ENCODE measurements at places on chromosomes 1 and 21.
A peak's percentile ranks its signal among the peaks of the same experiment; 100 is the strongest.

- no peak for DNase-seq
These were observed 63.1 kb upstream of the SH3GLB1 start for GRCh38 chr1:86641318-86641717.

DNA sequence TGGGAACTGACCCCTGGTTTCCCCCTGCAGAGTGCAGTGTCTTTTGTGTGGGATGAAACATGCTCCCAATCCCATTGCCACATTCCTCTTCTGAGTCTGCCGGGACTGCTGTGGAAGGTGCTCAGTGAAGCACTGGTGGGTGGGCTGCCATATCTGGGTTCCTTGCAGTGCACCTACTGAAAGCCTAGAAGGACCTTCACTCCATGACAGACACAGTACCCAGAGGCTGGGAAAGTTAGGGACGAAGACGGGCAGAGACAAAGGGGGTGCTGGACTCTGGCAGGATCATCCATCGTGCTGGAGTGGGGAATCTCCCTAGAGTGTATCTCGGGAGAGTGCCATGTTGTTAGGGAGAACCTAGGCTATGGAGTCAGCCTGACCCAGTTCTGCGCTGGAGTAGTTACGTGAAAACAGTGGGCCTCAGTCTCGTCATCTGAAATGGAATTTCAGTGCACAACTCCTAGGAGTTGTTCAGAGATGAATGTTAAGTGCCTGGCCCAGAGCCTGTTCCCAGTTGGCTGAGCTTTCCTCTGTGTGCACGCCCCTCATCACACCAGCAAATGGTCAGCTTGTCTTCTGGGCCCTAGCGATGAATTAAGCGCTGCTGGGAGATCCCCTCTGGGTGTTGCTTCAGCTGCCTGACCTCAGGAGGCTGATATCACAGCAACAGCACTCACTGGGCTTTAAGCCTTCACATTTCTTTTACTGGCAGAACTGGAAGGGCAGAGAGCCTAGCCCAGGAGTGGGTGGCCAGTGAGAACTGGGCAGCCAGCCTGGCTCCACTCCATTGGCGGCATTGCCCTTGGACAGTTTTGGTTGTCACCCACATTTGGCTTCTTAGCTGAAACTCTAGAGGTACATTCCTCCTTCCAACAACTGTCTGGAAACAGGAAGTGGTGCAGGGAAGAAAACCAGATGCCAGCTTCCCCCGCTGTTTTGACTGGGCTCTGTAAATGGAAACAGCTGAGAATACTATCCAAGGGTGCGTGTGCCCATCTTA is 479.8 kb upstream of the VAMP3 start:
- no peak for DNase-seq

GRCh38 chr1:30962609-30963508 is 54.3 kb upstream of the SDC3 start:
- DNase-seq: no peak

GRCh38 chr1:15328351-15329103 is 81.2 kb upstream of the EFHD2 start:
- DNase-seq: peak; percentile 29

DNA sequence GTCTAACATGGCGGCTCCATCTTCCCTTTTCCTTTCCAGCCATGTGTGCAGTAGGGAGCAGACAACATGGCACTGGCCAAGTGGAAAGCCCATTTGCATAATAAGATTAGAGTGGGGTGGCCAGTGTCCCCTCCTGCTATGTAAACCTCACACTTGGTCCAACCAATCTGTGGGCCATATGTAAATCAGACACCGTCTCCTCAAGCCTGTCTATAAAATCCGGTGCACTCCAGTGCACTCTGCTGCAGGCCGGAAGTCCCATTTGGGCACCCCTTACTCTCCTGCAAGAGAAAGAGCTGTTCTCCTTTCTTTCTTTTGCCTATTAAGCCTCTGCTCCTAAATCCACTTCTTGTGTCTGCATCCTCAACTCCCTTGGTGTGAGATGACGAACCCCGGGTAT is 44.1 kb downstream of the OLFML3 start:
- no peak for DNase-seq

- no peak for DNase-seq
These were observed 297.4 kb downstream of the ST6GALNAC3 start for GRCh38 chr1:76371941-76372340.

GRCh38 chr1:224761245-224761644 is 145.1 kb downstream of the CNIH3 start:
- DNase-seq: no peak

DNA sequence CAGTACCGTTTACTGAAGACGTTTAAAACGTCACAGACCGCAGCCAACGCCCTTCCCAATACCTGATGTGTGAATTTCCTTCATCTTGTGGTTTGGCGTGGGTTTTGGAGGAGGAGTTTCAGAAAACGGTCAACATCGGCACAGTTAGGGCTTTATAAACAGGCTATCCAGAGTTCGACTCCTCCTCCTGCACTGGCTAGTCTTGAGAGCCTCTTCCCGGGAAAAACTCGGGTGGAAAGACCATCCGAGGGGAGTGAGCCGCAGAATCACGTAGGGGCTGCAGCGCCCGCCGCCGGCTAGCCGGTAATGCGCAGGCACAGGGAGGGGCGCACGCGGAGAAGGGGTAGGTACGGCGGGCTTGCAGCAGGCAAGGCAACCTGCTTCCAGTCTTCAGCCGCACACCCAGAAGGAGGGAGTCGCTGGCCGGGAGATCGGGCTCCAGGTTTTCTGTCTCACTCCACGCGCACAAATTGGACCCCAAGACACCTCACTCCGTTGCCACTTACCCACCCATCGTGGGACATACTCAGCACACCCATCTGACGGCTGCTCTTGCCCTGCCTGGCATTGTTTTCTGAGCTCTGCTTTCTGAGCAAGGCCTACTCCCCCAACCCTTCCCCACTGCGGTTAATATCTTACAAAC is 25.4 kb downstream of the SLC19A2 start:
- DNase-seq: no peak

- DNase-seq: no peak
These were observed 17.5 kb downstream of the CHML start for GRCh38 chr1:241622669-241623068.

DNA sequence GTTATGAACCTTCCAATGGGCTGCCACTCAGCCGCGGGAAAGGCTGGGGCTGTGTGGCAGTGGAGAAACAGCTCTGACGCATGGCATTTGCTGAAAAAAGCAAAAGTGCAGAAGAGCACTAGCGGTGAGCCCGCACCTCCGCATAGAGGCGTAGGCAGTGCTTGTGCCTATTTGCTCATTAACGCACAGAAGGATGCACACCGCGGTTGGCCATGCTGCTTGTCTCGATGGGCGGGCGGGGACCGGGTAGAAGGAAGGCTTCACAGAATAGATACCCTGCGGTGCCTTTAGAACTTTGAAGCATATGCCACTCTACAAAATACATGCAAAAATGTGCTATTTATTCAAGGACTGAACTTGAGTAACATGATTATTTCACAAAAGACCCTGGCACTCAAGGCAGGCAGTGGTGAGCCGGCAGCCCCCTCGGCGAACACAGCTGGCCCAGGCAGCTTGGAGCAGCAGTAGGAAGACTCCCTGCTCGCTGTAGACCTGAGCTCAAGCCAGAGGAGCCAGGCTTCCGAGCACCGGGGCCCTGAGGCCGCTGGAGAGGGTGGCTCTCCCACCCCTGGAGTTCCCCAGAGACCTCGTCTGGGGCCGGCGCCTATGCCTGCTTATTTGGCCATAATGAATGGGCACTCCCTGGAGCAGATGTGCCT is 71.5 kb downstream of the SIK1 start:
- no peak for DNase-seq

GRCh38 chr1:98176936-98177335 is 256.1 kb upstream of the DPYD start:
- no peak for DNase-seq

DNA sequence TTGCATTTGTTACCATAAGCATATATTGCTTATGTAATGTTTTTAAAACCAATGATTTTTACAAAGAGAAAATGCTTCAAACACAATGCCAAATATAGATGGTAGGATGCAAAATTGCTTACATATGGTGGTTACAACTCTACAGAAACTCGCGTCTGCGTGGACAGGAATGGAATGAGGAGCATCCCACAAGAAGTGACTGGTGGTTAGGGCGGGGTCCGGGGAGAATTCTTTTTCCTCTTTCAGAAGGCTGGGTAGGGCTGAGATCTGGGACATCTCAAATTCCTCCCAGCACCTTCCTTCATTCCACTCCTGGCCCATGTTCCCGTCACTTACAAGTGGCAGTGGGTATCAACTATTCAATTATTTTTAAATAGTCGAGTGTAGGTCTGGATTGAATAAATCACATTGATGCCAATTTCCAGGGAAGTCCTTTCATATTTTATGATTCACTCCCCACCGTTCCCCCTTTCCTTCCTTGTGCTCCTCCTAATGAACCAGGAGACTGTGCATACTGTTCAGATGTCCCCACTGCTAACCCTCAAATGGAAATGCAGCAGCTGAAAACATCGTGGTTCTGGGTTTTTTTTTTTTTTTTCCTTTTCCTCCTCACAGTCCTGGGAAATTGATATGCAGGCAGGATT is 174.5 kb upstream of the POU3F1 start:
- no peak for DNase-seq

DNA sequence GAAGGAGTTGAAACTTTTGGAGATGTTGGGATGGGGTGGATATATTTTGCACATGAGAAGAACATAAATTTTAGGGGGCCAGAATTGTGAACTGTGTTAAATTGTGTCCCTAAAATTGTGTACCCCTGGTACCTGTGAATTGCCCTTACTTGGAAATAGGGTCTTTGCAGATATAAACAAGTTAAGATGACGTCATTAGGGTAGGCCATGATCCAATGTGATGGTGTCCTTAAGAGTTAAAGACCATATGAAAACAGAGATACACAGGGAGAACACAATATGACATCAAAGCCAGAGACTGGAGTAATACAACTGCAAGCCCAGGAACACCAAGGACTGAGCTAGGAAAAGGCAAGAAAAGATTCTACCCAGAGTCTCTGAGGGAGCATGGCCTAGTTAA is 24.0 kb downstream of the SCMH1 start:
- no peak for DNase-seq

- DNase-seq: peak; percentile 74
These were observed 99.2 kb downstream of the CTH start for GRCh38 chr1:70509996-70510876.

DNA sequence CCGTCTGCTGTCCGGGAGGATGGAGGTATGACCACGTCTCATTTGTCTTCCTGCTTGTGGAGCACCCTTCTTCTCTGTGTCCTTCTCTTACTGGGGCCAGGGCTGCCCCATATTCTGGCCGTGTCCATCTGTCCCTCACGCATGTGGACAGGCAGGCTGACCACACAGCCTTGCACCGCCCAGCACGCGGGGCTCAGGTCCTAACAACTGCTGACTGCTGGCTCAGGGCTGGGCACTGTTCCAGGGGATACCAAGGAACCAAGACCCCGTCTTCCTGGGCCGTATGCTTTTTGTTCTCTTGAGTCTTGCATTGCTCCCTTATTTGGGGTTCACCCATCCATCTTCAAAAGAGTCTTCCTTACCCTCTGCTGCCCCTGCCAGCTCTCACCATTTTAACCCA is 17.5 kb upstream of the SPSB1 start:
- no peak for DNase-seq

DNA sequence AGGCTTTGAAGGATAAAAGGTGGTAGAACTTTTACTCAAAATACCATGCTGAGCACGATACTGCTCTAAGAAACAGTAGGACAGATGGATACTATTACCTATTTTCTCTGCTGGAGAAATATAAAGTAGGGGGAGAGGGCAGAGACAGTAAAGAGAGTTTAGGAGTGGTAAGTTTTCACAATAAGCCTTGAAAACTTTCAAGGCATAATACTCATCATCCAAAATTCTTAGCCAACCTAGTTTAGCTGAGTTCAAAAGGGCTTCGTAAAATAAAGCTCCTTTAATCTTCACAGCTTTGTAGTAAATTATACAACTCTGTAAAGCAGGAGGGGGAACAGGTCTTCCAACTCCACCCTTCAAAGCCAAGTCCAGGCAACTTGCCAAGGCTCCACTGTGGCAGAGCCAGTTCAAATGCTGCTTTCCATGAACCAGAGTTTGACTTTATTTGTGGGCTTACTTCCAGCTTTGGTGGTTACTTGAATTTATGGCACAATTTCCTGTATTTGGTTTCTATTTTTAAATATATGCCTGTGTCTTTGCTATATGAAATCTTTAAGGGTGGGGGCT is 15.5 kb downstream of the TEX38 start:
- DNase-seq: no peak

GRCh38 chr1:210691039-210691610 is 362.4 kb downstream of the HHAT start:
- no peak for DNase-seq

GRCh38 chr1:242800521-242800920 is 276.0 kb upstream of the PLD5 start:
- no peak for DNase-seq

- no peak for DNase-seq
These were observed 17.7 kb downstream of the HIPK1 start for GRCh38 chr1:113946678-113947387.

DNA sequence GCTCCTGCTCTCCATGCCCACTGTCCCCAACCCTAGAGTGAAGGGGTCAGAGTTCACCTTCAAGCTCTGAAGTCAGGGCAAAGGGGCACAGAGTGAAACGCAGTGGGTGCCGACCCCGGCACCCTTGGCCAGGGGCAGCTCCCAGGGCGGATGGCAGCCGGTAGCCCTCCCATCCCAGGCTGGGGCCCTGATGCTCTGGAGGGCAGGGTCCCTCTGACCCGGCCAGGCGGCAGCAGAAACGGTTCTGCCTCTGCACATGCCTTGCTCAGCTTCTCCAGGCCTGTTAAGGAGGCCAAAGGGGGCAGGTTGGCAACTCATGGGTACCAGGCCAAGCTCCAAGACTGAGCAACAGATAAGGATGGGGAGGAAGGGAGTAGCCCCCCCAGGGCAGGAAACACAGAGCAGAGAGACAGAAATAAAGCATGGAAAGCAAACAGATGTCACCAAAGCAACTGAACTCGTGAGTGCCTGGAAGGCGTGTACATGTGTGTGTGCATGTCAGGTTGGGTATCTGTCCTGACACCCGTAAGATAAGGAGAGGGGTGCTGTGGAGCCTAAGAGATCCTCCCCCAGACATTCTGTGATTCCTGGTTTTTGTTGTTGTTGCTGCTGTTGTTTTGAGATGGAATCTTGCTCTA is 112.3 kb upstream of the IFFO2 start:
- no peak for DNase-seq

GRCh38 chr1:82901118-82901517 is 1097.8 kb downstream of the TTLL7 start:
- no peak for DNase-seq

- DNase-seq: no peak
These were observed 216.0 kb downstream of the HIVEP3 start for GRCh38 chr1:41702771-41703170.

GRCh38 chr1:110102081-110102480 is 10.2 kb upstream of the UBL4B start:
- no peak for DNase-seq

DNA sequence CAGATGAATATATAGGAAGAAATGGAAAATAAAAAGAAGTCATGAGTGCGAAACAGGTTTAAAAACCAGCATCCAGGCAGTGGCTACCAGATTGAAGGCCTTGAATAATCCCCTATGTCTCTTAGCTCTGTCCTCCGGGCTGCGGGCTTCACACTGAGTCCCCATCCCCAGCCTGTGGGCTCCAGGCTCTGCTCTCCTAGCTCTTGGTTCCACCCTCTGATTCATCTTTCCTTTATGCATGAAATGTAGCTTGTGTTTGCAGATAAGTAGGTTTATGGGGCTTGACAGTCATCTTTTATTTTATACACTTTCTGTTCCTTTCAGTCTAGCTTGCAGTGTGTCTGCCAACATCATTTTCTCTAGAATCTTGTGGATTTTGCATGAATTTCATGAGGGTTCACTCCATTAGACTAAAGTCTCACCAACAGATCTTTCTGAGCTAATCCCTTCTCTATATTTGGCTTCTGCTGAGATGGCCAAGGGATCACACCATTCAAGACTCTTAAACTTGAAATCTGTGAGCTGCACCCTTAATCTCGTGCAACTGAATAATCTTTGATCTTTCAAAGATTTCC is 174.5 kb downstream of the PLPPR4 start:
- no peak for DNase-seq
